Spinal cord (tissue), 10 donors: ENCODE measurements at places on chromosomes 5 and 9.
A peak's percentile ranks its signal among the peaks of the same experiment; 100 is the strongest.

GRCh38 chr5:8749556-8749955 lies 796.3 kb downstream of the SEMA5A start:
- no peak for DNase-seq

- DNase-seq, result no peak
Observed at GRCh38 chr5:61828856-61829255, 477.1 kb upstream of the KIF2A start.

DNA sequence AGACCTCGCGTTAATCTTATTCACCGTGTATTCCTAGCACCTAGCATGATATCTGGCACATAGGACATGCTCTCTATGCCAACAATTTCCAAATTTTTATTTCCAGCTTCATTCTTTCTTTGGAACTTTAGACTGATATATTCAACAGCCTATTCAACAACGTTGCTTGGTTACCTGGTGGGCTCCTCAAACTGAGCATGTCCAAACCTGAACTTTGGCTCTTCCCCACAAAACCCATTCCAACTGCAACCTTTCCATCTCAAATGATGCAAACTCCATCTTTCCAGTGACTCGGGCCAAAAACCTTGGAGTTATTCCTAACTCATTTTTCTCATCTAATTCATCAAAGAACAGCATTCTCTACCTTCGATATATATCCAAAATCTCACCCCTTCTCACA lies 525.2 kb downstream of the AGTPBP1 start:
- no peak for DNase-seq

GRCh38 chr5:151132963-151133362 lies 24.6 kb downstream of the ANXA6 start:
- DNase-seq, result no peak

DNA sequence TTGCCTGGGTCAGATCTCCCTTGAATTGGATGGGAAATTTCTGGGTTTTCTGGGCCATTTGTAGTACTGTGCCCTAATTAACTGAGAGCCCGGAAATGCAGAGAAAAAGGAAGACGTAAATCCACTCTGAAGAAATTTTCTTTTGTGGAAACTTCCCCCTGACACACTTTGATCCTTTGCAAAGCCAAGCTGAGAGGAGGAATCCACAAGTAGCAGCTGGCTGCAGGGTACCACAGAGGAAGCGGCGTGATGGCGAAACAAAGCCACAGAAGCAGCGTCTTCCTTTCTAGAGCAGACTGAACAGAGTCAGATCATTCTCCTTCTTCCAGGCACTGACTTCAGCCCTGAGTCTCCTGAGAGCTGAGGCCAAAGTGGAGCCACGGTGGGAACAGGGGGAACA lies 47.1 kb upstream of the ZNF354A start:
- no peak for DNase-seq

GRCh38 chr9:87088192-87088591 lies 140.9 kb upstream of the GAS1 start:
- DNase-seq, result no peak

GRCh38 chr5:35383041-35383440 lies 152.8 kb upstream of the PRLR start:
- no peak for DNase-seq

DNA sequence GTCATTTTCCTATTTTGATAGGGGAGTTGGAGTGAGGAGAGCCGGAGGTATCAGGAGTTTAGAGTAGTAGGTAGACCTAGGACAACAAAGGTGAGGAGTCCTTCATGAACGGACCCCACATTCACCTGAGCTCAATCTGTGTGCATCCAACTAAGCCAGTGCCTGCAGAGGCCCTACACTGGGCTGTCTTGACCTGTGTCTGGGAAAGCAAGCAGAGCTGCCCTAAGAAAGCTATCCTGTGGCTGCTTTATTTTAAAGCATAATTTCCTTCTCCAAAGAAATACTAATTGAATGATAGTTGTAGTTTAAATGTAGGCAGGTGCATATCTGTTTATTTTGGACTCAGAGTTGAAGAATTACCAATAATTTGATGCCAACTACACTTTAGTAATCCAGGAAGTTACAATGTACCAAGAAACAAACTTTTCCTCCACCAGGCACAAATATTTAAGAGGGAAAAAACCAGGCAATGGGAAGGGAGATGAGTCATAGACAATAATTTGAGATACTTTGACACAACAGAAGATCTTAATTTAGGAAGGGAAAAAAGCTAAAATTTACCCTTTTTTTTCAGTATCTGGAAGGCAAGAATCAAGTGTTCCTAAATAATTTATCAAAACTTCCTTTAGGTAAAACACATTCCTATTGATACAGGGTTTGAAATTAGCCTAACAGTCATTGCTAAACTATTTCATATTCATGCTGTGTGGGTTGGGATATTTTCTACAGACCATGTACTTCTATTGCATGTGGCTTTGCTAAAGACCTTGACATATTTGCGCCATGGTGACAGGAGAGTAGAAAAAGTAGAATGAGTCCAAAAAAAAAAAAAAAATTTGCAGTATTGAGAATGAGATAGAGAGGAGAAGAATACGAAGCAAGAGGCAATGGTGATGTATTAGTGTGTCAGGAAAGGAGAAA lies 376.6 kb upstream of the TUSC1 start:
- no peak for DNase-seq

DNA sequence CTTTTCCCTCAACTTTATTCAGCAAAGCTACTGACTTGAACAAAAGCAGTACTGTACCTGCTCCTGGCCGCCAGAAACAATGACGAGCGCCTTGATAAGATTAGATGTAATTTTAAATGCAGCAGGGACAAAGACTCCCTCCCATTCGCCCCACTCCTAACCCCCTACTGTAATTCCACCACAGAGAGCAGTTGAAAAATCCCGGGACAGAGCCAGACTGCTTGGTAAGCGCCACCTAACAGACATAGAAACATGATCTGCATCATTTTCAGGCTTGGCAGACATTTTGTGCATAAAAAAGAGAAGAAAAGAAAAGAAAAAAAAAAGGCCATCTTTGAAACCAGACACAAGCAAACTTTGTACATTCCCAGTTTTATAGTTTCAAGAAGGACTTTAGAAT lies 81.9 kb downstream of the ISL1 start:
- no peak for DNase-seq

- DNase-seq, result no peak
Observed at GRCh38 chr5:57577432-57578175, 95.0 kb upstream of the ACTBL2 start.

GRCh38 chr9:126208216-126208758 lies 118.3 kb upstream of the MVB12B start:
- DNase-seq, result no peak

- no peak for DNase-seq
Observed at GRCh38 chr9:97773091-97773490, 76.0 kb upstream of the XPA start.

DNA sequence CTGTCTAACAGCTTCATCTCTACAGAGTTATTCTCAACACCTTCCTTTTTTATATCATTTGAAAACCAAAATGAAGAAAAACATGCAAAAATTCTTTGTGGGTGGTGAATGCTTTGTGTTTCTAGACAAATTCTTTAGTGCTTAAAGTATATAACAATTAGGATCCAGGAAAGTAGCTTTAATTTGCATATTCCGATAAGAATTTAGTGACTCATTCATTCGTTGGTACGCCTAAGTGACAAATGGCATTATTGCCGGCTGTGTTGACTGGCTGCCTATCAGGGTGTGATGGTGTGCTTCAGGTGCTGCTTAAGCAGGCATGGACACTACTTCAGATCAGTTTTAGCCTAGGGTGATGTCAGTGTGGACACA lies 35.2 kb downstream of the LMNB1 start:
- no peak for DNase-seq

- no peak for DNase-seq
Observed at GRCh38 chr5:87210743-87211142, 56.9 kb upstream of the RASA1 start.

DNA sequence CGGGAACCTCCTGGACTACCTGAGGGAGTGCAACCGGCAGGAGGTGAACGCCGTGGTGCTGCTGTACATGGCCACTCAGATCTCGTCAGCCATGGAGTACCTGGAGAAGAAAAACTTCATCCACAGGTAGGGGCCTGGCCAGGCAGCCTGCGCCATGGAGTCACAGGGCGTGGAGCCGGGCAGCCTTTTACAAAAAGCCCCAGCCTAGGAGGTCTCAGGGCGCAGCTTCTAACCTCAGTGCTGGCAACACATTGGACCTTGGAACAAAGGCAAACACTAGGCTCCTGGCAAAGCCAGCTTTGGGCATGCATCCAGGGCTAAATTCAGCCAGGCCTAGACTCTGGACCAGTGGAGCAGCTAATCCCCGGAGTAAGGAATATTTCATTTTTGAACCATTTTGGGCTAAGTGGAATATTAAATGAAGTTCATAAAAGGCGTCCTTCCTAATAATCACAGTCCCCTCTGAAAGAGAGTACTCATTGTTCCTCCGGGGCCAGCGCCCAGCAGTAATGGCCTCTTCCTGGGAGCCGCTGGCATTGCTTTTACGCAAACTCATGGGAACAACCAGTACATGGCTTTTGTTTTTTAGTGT lies 23.6 kb downstream of the QRFP start:
- DNase-seq, result peak; percentile 71

DNA sequence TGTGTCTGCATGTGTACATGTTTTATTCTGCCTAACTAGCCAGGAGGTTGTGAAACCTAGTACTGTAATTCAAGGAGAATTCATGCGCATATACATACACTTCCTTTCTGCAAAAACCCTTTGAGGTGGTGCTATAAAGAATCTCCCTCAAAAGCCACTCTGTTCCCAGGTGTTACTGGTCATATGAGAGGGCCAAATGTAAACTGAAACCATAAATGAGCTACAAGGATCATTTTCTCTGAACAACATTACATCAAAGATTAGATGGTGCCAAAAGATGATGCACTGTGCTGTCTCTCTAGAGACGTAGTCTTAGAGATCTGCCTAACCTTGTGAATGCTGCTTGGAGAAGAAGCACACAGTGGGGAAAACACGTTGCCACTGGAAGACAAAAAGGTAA lies 15.7 kb downstream of the NREP start:
- DNase-seq, result no peak

GRCh38 chr9:109468927-109469326 lies 29.2 kb downstream of the PTPN3 start:
- no peak for DNase-seq

- DNase-seq, result no peak
Observed at GRCh38 chr9:68457803-68458202, 82.9 kb downstream of the TMEM252 start.

- DNase-seq, result no peak
Observed at GRCh38 chr5:76406014-76406413, 2.9 kb downstream of the IQGAP2 start.

GRCh38 chr5:132526290-132526973 lies 16.9 kb downstream of the IL5 start:
- DNase-seq, result no peak

DNA sequence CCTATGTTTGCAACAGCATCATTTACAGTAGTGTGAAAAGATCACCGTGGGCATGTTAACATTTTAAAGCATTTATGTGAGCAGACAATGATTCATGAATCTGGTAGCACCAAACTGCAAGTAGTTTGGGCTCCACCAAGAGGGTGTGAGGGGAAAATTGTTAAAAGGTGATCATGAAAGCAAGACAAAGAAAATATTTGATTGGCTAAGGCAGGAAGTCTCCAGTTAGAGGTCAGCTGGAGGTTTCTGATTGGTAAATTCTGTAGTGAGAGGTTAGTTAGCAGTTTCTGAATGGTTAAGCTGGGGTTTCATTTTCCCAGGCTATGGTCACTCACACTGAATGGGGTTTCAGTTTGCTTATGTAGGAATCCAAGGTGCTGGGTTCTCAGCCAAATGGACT lies 13.5 kb upstream of the DRD1 start:
- no peak for DNase-seq

GRCh38 chr5:21646469-21646868 lies 1206.7 kb downstream of the CDH12 start:
- DNase-seq, result no peak

DNA sequence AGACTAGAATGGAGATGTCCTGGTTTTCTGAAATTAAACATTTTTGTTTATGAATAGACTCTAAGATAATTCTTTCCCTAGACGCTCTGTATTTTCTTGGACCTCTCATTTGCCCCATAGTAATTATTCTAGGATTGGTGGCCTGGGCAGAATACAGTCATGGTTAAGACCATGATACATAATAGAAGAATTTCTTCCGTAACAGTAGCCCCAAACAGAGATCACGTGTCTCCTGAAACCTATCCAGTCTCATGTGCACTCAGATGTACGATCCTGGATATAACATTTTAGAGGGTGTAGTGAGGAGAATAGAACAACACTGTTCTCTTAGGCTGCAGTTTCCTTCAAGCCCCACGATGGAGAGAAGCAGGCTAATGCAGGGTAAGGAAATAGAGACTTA lies 22.3 kb downstream of the PCDHAC2 start:
- DNase-seq, result no peak

DNA sequence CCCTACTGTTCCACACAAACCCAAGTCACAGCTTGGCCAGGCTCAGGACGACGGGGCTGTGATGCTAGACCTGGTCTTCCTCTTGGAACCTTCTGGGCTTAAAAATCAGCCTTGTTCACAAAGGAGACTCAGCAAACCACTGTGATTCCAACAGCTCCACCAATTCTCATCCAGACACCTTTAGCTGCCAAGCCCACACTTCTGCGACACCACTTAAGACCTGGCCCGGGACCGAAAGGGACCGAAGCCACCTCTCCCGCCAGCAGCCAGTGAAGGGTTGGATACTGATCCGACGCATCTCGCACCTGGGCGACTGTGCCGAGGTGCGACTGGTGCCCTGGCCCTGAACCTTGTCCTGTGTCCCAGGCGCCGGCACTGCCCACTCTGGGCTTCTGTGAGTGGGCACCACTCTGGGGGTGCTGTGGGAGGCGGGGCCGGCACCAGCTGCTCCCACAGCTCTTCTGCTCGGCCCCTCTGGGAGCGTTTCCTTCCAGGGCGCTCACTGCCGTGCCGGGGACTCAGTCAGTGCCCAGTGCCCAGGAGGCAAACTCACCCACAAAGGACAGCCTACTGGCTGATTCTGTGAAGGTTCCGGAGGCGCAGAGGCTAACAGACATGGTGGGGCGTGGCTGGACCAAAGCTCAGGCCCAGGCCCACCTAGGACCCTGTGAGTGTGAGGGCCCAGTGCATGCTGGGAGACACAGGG lies 50.9 kb downstream of the EXD3 start:
- DNase-seq, result no peak

GRCh38 chr9:134839455-134840125 lies 41.0 kb upstream of the FCN2 start:
- DNase-seq, result no peak

- no peak for DNase-seq
Observed at GRCh38 chr5:113371721-113372196, 63.0 kb downstream of the TSSK1B start.
